ENCODE measurements at places on chromosomes 2 and 18. TPM values are rescaled to one million over a fixed set of nuclear protein-coding genes. Genes with fewer than 3 reads are reported as not detected.

The SPP2 gene
- total RNA-seq, result not detected

The SERPINE2 gene
- total RNA-seq, result 14.5 TPM

The TUBB8B gene
- not detected for total RNA-seq

The PARD3B gene
- total RNA-seq, result not detected

The FOXI3 gene
- not detected for total RNA-seq

The UCN gene
- total RNA-seq, result 2.5 TPM

The ARHGAP25 gene
- 172 TPM for total RNA-seq

The NGEF gene
- not detected for total RNA-seq

The CCT4 gene
- total RNA-seq, result 326 TPM

The SYT4 gene
- total RNA-seq, result not detected

The RGPD3 gene
- not detected for total RNA-seq

The PASK gene
- total RNA-seq, result 17.0 TPM

All from Karpas-422 (cell line).